ENCODE measurements at places on chromosomes 5 and 9. TPM values are rescaled to one million over a fixed set of nuclear protein-coding genes. Genes with fewer than 3 reads are reported as not detected.

PAPPA gene
- total RNA-seq = 0.33 TPM

VCAN gene
- 673 TPM for total RNA-seq

- DNase-seq = no peak
Observed at GRCh38 chr5:132473019-132473531, 17.5 kb downstream of the IRF1 start.

DNA sequence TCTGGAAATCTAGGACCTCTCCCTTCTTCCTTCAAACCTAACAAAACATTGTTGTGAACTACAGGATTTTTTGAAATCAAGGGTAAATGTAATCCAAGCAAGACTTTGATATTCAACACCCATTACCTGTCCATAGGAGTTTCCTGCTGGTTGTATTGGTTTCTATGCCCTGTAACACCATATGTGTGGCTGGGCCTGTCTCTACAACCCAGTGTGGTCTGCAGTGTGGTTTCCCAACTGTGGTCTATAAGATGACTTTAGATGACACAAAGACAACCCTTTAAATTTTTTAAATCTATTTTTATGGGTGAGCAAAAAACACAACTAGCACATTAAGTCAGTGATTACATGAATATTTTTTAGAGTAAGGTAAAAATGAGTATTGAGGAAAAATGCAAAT is 93.1 kb downstream of the SMIM15 start:
- DNase-seq = no peak

- DNase-seq = no peak
Observed at GRCh38 chr9:74887981-74888370, 255 bp upstream of the TRPM6 start.

- no peak for DNase-seq
Observed at GRCh38 chr9:87827341-87827740, 55.3 kb upstream of the SPATA31E1 start.

DNA sequence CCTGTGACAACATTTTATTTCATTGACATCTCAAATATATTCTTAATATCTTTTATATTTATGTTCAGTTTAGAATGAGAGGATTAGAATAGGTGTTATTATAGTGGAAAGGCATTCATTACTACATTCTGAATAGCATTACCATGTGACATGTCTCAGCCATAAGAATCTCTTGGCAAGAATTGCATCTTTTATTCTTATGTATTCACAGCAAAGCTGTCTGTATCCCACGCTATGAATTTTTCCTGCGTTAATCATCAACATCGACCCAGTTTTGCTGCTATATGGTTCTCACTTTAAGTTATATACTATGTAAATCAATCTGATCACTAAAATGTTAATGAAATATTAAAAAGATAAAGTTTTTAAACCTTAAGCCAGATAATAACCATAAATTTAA is 248.6 kb downstream of the TMEM232 start:
- no peak for DNase-seq

GRCh38 chr9:96565671-96566497 is 53.8 kb downstream of the CDC14B start:
- DNase-seq = no peak

DNA sequence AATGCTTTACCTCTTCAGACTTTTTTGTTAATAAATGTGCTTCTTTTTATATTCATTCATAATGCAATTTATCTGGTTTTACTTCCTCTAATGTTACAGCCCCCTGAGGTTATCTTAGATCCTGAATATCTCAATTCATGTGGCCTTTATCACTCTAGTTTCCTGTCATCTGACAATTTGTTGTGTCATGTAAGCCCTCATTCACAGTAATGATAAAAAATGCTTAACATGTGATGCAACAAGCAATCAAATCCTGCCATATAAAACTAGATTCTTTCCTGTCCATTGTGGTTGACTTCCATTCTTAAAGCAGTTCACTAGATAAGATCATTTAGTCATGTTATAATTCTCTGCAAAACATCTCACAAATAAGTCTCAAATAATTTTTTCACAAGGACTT is 991.2 kb upstream of the ACO1 start:
- DNase-seq = no peak

DNA sequence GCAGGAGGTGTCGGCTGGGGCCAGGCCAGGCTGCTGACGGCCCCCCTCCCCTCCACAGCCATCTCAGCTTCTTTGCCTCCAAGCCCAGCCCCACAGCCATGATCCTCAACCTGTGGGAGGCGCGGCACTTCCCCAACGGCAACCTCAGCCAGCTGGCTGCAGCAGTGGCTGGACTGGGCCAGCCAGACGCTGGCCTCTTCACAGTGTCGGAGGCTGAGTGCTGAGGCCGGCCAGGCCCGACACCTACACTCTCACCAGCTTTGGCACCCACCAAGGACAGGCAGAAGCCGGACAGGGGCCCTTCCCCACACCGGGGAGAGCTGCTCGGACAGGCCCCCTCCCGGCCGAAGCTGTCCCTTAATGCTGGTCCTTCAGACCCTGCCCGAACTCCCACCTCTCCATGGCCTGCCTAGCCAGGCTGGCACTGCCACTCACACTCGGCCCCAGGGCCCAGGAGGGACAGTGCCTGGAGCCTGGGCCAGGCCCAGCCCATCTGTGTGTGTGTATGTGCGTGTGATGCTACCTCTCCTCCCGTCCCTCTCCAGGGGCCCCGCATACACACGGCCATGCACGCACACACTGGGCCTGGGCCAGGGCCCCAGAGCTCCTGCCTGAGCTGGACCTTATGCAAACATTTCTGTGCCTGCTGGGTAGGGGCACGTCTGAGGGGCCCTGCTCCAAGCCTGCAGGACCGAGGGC is 19.3 kb downstream of the HK3 start:
- DNase-seq = no peak

DNA sequence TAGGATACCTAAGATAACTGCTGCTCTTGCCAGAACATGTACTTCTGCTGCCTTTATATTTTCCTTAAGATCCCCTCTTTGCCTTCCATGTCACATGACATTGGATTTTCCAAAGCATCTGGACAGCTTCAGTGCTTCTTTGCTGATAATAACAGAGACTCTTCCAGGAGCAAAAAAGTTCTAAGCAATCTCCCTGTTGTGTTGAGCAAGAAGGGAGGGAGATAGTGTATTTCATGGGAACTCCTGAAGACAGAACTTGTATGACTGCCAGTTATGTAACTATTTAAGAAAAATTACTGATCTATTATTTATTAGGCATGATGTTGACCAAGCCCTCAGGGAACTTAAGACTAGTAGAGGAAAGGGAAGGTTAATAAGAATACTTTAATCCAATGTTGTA is 454.7 kb downstream of the SPATA31D1 start:
- DNase-seq = no peak

DNA sequence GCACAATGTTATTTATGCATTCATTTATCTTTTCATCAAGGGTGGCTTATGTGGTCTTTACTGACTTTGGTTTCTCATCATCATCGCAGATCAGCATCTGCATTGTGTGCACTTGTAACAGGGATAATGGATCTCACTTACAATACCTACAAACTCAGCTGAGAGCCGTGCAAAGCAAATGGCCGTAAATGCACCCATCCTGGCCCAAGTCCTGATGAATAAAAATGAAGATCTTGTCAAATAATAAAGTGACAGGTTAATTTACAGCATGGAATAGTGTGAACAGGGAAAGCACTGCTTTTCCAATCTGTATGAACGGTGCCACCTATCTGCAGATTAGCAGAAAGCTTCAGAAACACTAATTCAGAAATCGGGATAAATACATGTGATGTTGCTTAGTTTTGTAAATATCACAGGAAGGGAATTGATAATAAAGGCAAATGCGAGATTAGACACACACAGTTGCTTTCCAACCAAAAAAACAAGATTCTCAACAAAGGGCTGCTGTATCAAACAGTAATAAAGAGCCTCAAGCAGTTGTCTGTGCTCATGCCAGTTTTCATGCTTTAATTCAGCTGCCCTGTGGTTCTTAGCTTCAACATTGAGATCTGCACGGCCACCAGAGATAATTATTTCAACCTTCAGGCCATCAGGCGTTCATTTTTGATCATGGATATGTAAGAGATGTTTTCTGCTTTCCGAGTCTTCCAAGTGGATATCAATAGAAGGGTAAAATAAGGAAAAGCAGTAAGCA is 153.4 kb upstream of the POU5F2 start:
- DNase-seq = no peak

All from progenitor cell of endocrine pancreas (in vitro differentiated cells).